ENCODE measurements at places on chromosomes 12 and 14.

GRCh38 chr12:120010661-120011230 is 21.7 kb downstream of the BICDL1 start:
- no peak for DNase-seq

DNA sequence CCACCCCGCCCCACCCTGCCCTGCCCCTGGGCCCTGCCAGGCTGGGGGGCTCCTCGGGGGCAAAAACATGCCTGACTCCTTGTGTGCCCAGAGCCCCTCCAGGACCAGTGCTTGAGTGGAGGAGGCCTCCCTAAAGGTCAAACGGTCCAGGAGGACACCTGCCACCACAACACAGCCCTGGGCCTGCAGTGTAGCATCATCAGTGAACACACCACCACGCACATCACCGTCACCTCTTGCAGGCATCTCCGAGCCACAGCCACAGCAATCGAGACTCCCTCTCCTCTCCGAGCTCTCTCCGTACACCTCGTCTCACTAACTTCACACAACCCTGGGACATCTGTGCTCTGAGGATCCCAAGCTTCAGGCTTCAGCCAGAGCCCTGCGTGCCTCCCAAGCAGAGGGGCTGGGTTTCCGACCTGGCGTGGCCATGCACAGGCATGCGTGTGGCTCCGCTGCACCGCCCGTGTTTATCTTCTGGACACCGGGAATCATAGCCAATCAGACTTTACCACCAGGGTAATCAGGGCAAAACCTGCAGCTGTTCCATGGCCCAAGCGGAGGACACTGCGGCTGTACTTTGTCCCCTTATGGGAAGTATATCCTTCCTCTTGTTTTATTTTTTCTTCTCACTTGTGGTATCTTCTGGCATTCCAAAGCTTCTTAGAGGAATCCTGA is 6.2 kb upstream of the DIO3 start:
- DNase-seq = no peak

DNA sequence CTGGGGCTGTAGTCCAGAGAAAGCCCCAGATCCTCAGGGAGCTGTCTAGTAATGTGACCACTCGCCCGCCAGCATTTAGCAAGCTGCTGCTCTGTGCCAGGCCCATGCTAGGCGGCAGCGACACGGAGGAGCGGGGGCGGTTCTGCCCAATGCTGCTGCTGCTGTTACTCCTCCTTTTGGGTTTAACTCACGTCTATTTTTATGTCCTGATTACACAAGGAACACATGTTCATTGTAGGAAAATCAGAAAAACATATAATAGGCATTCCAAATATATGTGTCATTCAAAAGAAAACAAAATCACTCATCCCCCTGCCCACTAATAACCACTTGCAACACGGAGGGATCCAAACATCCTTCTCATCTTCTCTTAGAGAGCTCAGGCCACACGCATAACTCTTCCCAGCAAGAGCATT is 30.4 kb downstream of the CCDC92 start:
- DNase-seq = no peak

DNA sequence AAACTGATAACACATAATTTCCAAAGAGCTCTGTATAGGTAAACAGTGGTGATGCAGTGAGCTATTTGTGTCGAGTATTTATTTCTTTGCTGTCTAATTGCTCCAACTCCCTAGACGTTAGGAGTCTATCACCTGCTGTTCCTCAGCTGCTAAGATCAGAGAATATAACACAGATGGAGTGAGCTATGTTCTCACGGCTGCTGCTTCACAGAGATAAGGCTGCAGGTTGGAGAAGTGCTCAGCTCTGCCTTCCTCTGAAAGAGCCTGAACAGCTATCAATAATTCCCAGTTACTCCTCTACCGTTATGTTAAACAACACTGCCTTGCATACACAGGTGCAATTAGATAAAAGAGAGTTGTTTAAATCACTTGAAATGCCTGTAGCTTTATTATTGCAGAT is 103.2 kb upstream of the MDGA2 start:
- DNase-seq = no peak

DNA sequence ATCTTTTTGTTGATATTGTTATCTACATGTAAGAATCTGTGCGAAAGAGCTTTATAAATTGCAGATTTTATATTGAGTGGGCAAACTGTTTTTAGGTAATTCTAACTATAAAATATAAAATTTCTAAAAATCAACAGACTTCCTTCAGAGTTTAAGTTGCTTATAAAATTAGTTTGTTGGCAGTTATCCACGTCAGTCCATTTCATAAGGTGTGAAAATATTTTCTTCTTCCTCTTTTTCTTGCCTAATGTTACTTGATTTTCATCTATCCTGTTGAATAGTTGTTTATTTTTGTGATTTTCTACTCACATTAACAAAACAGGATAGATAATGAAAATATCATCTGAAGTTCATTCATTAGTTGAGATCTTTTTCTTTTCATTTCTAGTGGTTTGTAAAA is 58.0 kb downstream of the RASSF8 start:
- DNase-seq = no peak

DNA sequence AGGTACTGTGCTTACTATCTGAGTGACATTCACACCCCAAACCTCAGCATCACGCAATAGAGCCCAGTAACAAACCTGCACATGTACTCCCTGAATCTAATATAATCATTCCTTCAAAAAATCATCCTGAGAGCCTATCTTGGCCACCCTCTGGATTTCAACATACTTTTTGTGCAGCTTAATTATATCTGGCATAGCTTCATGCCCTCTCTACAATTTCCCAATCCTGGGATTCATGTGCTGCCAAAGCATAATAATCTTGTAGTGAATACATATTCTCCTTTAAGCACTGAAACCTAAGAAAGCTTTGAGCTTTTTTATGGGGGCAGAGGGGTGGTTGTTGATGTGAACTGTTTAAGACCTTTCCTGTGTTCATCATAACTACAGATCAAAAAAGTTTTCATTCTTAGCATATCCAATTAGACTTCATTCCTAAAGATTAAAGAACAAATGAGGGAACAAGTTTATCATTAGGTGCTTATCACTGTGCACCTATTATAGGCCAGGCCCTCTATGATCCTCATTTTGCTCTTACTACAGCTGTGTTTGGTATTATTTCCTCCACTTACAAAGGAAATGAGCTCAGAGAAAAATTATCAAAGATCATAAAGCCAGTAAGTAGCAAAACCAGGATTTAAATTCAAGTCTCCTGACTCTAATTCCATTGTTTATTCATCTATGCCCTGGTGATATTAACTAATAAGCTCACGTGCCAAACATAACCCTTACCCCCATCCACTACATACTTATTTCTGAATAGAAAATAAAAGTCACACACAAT is 51.2 kb downstream of the SINHCAF start:
- no peak for DNase-seq

- no peak for DNase-seq
Measured at GRCh38 chr14:64663174-64663573, 41.0 kb upstream of the PLEKHG3 start.

- DNase-seq = no peak
Measured at GRCh38 chr12:124817076-124818000, 46.3 kb downstream of the SCARB1 start.

DNA sequence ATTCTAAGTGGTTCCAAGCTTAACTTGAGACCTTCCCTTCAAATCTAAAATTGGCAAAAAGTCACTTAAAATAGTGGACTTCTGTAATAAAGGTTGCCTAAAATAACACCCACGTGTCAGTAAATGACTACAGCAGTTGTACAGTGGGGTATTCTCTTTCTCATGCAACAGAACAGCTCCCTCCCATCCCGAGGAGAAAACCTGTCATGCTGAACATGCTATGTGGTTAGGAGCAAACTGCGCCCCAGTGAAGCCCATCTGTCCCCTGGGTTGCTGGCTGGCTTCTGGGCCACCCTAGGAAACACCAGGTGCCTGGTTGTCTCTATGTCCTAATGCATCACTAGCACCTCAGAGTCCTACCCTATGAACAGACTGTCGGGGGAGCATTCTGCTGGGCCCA is 2.7 kb downstream of the BTBD6 start:
- no peak for DNase-seq

DNA sequence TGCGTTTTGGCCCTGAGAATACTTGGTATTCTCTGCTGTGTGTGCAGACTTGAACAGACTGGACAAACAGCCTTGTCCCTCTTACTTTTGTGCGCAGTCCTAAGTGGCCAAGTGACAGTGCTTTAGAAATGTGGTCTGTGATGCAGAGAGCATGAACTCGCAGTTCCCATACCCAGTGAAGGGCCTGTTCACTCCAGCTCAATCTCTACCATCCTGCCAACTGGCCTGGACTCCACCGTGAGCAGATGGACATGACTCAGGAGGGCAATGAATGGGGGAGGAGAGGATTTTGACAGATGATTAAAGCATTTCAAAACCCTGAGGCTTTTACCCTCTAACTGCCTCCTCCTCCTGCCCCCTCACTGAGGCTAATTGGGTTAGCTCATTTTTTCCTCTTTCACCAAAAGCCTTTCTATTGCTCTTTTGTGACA is 62.5 kb upstream of the PYGL start:
- DNase-seq = no peak

DNA sequence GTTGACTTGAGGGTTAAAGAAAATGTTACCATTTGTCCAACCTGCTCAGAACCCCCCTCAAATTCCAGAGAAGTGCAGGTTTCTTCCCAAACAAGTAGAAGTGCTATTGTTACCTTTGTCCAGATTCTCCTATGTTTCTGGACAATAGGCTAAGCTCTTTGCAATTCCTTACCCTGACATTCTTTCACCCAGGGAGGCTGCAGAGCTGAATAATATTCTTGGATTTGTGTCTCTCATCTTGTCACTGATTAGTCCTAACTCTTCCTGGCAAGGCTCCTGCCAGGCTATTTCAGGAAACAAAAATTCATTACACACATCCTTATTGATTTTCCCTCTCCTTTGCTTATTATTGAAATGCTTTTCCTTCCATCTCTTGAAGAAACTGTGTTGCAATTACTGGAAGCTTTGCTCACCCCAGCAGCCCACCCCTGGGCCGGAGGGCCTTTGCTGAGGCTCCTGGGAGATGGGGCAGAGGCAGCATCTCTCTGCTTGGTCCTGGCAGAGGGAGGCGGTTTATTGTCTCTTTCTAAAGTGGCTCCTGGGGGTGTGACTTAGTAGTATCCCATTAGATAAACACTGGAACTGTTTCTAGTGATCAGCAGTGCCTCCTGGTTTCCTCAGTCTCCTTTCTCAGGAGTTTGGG is 207.5 kb upstream of the PELI2 start:
- DNase-seq = no peak

GRCh38 chr12:62668782-62669181 is 202.2 kb downstream of the MON2 start:
- DNase-seq = no peak

DNA sequence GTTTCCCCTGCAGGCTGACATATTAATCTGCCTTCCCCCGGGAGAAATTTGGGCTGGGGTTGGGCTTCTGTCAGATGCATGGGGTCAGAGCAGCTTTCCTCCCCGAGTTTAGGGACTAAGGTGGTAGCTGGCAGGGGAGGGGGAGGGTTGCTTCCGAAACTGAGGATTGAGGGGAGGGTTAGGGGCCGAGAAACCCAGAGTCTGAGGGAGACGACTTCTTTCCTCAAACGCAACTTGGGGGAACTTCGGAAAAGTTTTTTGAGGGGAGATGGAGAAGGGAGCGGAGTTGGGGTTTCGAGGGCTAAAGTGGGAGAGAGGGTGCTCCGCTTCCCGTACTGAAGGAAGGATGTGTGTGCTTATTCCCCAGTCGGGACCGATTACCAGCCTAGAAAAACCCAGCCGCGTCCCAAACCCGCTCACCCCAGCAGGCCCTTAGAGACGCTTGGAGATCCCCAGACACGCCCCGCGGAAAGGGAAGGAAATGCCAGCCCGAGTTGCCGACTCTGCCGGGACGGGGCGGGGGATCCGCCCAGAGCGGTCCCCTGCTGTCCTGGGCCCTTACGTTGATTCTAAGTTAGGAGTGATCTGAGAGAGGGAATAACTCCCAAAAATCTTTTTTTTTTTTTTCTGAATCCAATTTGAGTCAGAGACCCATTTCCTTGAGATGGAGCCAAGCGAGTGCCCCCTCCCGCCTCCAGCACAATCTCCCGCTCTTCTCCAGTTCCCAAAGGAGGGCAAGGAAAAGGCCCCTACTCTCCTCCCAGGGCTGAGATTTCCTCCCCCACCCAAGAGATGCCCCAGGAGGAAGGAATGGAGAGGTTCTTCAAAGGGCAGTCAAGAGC is 61.9 kb downstream of the SMUG1 start:
- no peak for DNase-seq

GRCh38 chr12:29460082-29460481 is 37.4 kb downstream of the OVCH1 start:
- DNase-seq = no peak

DNA sequence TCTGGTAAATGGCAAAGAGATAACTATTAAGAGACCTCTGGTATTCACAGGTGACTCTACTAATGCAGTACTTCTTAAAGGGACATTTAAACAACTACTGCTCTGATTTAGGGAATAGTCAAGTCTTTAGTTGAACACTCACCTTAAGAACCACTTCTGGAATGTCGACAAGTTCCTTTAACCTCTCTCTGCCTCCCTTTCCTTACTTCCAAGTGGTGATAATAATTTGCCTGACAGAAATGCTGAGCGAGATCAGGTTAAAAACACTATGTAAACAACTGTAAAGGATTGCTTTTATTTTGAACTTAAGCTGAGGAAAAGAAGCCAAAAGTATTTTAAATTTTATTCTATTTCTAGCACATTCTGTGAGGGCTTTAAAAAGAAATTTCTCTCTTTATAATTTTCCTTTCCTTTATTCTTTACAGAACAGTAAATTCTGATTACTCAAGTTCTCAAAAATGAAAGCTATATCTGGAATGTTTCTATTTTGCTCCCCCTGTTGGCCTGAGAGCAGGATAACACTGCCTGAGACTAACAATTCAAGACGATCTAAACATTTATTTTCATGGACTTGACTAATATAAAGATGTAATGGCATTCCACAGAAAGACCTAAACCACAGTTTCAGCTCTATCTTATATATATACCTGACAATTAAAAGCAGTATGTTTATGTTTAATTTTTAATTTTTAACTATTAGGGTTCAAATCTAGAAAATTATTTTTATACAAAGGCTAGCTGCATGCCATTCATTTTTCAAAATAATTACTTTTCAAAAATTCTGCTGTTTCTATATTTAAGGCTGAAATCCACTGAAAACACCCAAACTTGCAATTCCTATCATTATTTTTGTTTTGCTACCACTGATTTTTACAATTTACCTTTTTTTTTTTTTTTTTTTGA is 29.2 kb downstream of the ZCCHC8 start:
- DNase-seq = no peak

DNA sequence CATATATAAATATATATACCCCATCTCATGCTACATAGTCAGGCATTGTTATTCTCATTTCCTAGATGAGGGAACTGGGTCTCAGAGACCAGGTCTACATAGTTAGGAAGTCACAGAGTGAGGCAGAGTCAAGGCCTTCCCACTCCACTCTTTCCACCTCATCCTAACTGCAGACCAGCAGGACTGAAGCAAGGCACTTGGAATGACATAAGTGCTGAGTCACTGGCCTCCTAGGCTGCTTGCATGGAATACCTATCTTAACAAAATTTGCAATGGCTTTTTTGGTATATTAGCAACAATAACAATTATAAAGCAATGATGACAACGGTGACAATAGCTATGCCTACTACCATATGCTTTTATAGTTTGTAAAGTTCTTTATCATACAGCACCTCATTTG is 5.4 kb upstream of the ANO4 start:
- DNase-seq = no peak
